ENCODE measurements at places on chromosomes 3 and 15.
A peak's percentile ranks its signal among the peaks of the same experiment; 100 is the strongest.

DNA sequence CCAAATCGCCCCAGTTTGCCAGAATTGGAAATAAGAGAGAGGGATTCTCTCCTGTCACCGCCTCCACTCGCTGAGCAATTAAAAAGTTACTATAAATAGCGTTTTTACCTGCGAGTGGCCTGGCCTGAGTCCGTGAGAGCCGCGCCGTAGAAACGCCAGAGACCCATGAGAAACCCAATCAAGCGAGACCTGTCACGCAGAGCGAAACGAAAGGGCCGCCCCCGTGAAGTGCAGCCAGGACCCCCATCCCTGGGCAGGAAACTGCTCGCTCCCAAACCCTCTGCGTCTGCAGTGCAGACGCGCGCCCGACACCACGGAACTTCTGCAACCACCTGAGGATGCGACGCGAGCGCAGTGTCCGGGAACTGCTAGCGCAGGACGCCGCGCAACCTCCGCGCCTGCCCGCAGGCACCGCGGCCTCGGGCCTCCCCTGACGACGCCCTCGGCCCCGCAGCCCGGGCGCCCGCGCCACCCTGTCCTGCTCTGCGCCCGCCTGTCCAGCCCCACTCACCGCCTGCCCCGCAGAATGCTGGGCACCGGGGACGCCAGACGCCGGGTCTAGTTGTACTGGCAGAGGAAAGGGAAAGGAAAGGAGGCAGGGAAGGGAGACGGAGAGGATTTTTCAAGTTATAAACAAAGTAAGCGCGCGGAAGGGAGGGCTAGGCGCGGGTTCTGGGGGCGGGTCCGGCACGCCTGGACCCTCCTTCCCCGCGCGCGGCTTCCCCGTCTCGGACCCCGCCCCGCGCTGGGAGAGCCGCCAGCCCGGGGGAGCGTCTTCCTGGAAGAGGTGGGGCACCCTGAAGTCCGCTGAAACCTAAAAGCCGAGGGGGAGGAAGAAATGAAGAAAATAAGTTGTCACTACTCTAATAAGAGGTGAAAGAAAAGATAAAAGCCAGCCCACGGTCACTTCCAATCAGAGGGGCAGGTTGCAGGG lies at the start of gene PLSCR4:
PLSCR4 (minus strand) TSS at position 657 of the 934 bp plus-strand sequence. CDS start 29,034 bp downstream, outside the sequence.
- peak; percentile 67 for DNase-seq

DNA sequence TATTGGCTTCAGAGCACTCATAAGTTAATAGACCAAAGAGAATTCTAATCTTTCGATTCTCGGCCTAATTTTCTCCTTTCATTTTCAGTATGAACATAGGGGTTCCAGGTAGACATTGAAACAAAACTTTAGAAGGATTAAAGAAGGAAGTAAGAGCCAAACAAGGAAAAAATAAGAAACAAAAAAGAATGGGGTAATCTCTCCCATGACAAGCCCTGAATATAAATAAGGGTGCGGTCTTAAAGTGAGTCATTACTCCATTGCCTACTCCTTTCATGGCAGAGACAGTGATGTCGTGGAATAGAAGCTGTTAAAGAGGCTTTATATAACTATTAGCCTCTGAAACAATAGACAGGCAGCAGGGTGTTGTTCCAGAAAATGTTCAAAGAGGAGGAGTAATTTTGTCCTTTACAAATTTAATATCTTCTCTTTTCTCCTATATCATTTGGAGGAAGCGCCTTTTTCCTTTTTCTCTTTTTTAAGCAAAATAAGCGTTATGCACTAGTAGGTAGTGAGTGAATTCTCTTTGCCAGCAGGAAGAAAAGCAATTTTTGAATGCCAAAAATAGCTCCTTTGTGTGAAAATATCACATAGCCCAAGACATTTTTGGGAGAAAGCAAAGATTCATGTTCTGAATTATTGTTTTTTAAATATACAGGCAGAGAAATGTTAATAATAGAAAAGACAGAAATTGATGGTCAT lies 607.9 kb upstream of the KCNMB2 start:
- DNase-seq, result no peak

DNA sequence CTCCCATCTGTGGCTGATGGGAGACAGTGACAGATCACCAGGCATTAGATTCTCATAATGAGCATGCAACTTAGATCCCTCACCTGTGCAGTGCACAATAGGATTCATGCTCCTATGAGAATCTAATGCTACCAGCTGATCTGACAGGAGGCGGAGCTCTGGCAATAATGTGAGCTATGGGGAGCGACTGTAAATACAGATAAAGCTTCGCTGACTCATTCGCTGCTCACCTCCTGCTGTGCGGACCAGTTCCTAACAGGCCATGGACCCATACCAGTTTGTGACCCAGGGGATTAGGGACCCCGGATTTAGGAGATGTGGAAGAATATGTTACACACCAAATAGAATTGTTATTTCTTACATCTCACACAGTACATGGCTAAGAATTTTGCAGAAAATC lies 6.7 kb downstream of the ARGFX start:
- no peak for DNase-seq

DNA sequence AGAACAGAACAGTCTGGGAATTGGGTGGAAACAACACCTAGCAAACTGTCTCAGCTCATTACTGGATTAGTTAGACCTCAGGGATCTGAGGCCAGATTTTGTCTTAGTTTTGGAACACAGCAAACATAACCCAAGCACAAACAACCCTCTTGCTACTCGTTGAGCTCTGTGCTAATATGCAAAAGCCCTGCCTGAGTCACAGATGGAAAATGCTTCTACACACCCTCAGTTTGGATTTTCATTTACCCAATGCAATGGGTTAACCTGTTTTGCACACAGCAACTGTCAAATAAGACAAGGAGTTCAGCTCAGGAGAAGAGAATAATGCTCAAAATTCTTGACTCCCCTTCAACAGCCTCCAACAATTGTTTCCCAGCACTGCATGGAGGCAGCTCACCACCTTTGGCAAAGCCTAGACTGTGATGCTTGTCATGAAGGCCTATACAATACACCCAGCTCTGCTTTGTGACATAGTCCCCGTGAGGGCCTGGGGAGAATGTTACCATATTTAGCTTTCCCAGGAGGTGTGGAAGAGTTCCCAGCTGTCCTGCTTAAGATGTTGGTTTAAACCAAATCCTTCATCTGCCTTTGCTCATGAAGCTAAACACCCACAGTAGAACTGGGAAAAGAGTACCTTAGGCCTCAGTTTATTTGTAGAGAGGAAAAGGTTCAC lies 68.9 kb upstream of the MNS1 start:
- DNase-seq, result no peak

GRCh38 chr15:66900586-66901310 lies 164.7 kb upstream of the SMAD3 start:
- no peak for DNase-seq

- DNase-seq, result no peak
These were observed 124.2 kb downstream of the EEFSEC start for GRCh38 chr3:128277378-128278069.

Measured in lower lobe of right lung (tissue), 2 donors.